ENCODE measurements at places on chromosomes 12 and 14. TPM values are rescaled to one million over a fixed set of nuclear protein-coding genes. Genes with fewer than 3 reads are reported as not detected.

GRCh38 chr14:93579178-93579577 lies 148.4 kb downstream of the UNC79 start:
- DNase-seq: no peak

- peak; percentile 81 for DNase-seq
Observed at GRCh38 chr12:67593041-67593440, 55.5 kb upstream of the DYRK2 start.

GRCh38 chr12:21546716-21547115 lies 20.6 kb downstream of the SPX start:
- DNase-seq: no peak

DNA sequence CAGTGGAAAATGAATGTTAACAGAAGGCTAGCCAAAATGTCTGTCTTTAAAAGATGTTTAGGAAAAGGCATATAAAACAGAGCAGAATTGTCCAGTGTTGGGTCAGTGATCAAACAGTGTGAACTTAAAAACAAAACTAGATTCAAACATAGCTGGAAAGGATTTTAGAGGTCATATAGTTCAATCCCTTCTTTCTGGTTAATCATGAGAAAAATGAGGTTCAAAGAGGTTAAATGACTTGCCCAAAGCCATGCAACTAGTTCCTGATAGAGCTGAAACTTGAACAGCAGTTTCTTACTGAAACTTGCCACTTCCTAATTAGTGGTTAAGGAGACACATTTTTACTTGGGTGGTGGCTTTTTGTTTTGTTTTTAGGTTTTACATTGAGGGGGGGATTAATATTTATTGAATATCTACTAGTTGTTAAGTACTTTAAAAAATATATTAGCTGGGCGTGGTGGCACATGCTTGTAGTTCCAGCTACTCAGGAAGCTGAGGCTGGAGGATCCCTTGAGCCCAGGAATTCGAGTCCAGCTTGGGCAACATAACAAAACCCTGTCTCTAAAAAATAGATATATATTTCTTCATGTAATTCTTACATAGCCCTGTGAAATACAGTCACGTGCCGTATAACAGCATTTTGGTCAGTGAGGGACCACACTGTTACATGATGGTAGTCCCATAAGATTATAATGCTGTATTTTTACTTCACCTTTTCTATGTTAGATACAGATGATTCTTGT lies 20.4 kb downstream of the ACVR1B start:
- DNase-seq: no peak

GRCh38 chr14:38098074-38098836 lies 109.4 kb upstream of the SSTR1 start:
- DNase-seq: no peak

GRCh38 chr14:68691792-68692118 lies 101.1 kb downstream of the ZFP36L1 start:
- DNase-seq: no peak

DNA sequence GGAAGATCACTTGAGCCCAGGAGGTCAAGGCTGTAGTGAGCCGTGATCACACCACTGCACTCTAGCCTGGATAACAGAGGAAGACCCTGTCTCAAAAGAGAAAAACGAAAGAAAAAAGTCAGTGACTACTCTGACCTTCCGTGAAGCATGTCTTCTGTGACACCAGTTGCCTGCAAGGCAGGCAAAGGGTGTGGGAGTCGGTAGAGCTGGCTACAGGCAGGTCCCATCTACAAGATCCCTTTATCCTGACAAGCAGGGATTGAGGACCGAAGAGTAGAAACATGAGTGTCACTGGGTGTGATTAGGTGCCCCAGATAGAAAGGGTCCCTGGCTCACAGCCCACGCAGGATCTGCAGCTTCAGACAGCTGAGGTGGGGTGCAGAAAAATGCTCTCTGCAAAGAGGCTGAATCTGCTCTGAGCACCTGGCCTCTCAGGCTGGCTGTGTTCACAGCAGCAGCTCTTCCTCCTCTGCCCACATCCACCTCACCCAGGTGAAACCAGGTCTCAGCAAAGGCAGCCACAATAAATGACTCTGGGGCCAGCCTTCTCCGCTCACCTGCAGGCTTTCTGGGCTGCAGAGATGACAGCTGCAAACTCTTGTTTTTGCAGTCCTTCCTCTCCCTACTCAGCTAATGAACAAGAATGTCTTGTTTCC lies 28.6 kb upstream of the HSP90B1 start:
- no peak for DNase-seq

GRCh38 chr12:90970471-90970870 lies 15.5 kb upstream of the CCER1 start:
- no peak for DNase-seq

DNA sequence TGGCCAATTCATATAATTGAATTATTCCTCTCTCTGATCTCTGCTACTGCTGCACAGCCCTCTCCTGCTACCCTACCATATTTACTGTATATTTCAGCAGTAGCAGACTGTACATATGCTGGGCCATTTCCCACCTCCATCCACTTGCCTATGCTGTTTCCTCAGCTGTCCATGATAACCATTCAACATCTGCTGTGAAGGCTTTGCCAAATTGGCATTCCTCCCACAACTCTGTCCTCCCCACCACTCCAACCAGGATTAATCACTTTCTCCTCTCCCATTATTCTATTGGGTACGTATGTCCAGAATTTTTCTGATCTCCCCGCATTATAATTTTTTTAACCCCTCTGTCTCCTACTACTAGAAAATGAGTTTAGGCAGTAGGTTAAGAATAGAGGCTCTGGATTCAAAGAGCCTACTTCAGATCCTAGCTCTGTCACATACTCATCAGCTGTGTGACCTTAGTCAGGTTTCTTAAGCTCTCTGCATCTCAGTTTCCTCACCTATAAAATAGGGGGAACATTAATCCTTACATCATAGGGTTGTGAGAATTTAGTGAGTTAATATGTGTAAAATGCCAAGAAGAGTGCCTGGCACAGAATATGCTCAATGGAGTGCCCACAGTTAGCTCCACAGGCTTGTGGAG lies 123.3 kb downstream of the KICS2 start:
- DNase-seq: no peak

DNA sequence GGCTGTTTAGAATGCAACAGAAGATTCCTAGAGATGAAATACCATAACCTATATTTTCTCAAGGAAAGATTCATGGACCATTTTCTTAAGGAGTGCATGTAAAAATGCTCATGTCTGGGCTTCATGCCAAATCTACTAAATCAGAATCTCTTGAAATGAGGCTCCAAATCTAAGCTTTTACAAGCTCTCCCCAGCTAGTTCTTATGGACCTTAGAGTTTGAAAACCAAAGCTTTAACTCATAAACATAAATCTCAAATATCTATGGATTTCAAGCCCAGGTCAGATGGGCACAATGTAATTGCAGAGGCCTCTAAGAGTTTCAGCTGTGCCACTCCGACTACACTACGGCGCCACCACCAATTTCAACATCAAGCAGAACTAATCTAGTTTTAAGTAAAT lies 117.3 kb upstream of the CAND1 start:
- DNase-seq: no peak

GRCh38 chr12:25186038-25186787 lies 8.7 kb downstream of the DNAI7 start:
- no peak for DNase-seq

Gene USP44
- 1.3 TPM for total RNA-seq

Gene GABARAPL1
- total RNA-seq: 58.3 TPM

Gene TAS2R31
- 12.2 TPM for total RNA-seq

Gene OGFOD2
- total RNA-seq: 24.5 TPM

Gene PCED1B
- 22.1 TPM for total RNA-seq

All from ureter (tissue), 1 donor.